ENCODE measurements at places on chromosomes 1 and 21. TPM values are rescaled to one million over a fixed set of nuclear protein-coding genes. Genes with fewer than 3 reads are reported as not detected.

EXO1 gene
- 6.2 TPM for total RNA-seq

KIF26B gene
- 22.1 TPM for total RNA-seq

CBR1 gene
- total RNA-seq, result 73.5 TPM

IGSF5 gene
- not detected for total RNA-seq

All from osteoblast (primary cell).